ENCODE measurements at places on chromosomes 7 and 10.

DNA sequence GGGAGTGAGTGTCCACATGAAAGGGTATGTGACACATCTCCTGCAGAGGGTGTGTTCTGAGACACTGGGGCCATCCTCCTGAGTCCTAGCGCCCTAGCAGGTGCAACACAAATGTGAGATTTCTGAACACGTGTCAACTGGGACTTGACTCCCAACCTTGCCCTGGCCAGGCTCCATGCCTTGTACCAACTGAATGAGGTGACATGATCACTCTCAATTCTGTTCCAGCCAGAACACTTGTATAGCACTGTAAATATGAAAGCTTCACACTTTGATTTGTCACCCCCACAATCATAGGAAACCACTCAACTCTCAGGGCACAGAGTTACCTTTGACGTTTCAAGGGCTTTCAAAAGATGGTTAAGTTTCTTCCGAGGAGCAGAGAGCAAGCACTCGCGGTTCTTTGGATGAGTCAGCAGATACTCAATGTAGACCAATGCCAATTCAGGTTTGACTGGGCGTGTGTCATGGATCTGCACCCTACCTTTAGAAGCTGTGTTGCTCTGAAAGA lies 48.6 kb downstream of the NCAPG2 start:
- no peak for DNase-seq

DNA sequence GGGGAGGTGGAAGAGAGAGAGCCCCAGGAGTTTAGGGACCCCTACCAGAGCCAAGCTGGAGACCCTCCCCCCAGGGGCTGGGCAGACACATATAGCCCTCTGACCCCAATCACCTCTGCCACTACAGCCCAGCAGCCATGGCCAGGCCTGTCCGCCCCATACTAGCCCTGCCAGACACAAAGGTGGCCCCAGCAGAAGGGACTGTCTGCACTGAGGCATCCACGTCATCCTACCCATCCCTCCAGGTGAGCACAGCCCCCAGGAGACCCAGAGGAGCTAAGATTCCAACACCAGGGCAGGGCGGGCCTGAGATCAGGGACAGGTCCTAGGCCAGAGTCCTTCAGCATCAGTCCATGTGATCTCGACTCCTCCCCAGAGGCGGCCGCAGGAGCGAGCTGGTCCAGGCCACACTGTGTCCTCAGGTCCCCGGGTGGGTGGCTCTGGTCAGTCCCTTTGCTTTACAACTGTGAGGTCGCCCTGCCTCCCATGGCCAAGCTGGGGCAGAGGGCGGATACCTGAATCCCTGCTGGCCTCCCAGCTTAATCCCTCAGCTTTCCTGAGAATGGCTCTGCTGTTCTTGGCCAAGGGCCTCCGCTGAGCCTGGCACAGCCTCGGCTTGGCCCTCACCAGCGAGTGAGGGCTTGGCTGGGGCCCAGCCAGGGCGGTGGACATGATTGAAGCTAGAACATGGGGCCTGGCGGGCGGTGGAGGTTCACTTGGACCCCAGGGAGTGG lies 14.3 kb upstream of the ELN start:
- DNase-seq = no peak

GRCh38 chr7:33582533-33582932 lies 322.8 kb upstream of the BMPER start:
- no peak for DNase-seq

GRCh38 chr7:142556740-142557139 lies 192.5 kb upstream of the PRSS1 start:
- DNase-seq = no peak

DNA sequence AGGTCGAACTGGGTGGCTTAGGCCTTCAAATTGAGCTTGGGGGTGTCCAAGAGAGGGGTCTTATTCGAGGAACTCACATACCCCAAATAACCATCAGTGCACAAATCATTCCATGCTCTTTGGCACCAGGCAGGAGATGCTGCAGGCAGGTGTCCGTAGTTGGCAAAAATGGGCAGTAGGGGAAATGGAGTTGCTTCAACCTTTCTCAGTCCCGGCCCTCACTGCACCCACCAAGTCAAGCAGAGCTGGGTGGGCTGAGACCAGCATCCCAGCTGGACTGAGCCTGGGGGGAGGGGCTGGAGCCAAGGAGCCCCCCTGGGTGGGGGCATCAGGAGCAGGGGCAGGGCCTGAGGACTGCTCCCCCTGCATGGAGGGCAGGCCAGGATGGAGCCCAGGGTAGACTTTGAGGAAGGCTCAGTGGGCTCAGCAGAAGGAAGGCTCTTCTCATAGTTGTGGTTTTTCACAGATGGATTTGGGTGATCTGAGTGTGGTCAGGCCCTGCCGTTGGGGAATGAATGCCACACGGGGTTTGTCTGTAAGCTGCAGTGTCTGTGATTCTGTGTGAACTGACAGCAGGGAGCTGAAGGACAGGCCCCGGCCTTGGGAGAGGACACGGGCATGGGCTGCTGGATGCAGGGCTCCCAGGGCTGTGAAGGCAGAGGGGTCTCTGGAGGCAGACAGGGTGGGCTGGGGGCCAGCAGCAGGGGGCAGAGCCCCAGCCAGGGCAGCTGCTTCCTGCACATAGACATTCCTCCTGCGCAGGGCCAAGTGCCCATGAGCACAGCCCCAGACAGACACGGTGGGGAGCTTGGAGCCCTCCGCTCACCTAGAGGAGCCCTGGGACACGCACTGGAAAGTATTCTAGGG lies 144.5 kb downstream of the ADCY1 start:
- DNase-seq = no peak

- no peak for DNase-seq
Measured at GRCh38 chr10:110783509-110784107, 88.1 kb upstream of the PDCD4 start.

GRCh38 chr7:23021596-23021995 lies 7.7 kb upstream of the HYCC1 start:
- no peak for DNase-seq

- DNase-seq = no peak
Measured at GRCh38 chr7:39094731-39095130, 117.0 kb downstream of the POU6F2 start.

- DNase-seq = no peak
Measured at GRCh38 chr10:74770400-74770799, 56.0 kb upstream of the KAT6B start.

GRCh38 chr10:115092258-115092554 lies 959 bp upstream of the ATRNL1 start:
- no peak for DNase-seq

GRCh38 chr7:15783987-15784693 lies 97.7 kb upstream of the MEOX2 start:
- DNase-seq = peak; percentile 30

- DNase-seq = no peak
Measured at GRCh38 chr10:29784175-29784773, 149.5 kb upstream of the SVIL start.

DNA sequence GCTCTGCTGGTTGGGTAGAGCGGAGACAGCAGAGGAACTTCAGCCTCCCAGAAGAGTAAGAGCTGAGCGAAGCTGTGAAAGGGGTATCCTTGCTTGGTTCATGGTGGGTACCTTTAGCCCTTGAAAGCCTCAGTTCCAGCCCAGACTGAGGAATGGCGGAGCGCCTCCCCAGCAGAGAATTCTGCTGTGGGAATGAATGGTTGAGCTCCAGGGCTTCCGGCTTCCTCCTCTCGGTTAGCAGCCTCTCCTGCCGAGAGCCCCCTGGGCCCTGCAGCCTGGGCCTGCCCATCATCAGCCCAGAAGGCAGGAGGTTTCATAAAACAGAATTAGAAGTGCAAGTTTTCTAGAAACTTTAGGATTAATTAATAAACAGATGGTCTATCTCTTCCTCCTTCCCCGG lies 79.9 kb upstream of the ANLN start:
- no peak for DNase-seq

DNA sequence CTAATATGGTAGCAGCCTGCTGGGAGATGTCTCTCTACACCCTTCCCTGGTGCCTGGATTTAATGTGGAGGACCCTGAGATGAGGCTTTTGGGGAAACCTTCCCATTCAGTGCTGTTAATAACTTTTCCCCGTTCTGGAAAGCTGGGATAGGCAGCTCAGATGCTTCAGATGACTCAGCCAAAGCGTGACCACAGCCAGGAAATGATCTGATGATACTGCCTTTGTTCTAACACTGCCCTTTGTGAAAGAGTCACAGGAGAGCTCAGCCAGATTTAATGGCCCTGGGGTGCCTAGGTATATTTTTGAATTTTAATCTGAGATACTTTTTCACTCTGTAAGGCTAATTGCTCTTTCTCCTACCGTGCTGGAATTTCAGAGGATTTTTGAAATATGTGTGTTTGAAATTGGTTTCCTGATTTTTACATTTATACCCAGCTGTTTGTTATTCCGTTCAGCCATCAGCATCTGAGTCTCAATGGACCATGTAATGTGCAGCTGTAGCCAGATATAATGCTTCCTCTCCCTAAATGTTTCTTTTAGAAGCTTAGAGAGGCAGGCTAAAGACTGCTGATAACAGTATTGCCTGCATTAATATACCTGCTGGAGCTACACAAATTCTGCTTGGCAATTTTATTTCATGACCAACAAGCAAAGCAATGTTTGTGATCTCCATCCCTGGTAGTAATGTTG lies 17.8 kb downstream of the CELF2 start:
- no peak for DNase-seq

DNA sequence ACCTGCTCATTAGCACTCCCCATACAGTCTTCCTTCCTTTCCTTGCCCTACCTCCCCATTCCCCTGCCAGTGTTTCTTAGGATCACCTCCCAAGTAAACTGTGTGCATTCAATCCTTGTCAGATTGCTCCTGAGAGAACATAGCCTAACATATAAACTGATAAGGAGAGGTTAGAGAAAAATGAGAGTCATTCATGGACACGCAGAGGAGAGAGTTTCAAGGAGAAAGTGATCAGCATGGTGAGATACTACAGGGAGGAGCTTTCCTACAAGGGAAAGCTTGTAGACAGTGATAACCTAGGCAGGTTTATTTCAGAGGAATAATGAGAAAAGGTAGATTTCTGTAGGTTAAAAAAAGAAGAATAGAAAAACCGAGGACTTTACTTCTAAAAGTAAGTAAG lies 2.8 kb upstream of the ZC3HAV1L start:
- no peak for DNase-seq

GRCh38 chr7:149071641-149072437 lies 18.7 kb downstream of the ZNF786 start:
- no peak for DNase-seq

DNA sequence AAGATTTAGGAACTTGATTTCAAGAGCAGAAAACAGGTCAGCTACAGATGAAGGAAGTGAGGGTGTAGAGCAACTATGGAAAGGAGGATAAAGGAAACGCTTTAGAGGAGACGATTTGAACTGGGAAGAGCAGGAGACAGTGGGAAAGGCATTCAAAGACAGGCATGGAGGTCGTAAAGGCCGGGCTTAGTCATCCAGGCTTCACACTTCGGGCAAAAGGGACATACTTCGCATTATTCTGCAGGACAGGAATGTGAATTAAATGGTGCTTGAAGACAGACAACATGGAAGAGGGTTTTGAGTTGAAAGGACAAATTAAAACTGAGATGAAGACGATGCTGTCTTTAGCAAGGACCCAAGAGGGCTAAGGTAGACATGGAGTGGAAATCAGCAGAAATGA lies 8.1 kb downstream of the FAM171A1 start:
- DNase-seq = no peak

DNA sequence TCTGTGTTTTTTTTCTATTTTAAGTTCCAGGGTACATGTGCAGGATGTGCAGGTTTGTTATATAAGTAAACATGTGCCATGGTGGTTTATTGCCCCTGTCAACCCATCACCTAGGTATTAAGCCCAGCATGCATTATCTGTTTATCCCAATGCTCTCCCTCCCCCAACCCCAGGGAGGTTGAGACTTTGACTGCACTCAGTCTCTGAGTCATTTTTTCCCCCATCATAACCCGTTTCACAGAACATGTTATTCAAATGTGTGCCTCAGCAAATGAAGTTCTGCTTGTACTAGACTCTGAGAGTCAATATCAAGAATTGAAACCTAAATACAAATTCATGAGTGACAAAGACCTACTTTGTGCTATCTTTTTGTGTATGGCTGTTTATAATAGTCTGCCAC lies 70.0 kb upstream of the CYP26C1 start:
- DNase-seq = no peak

- DNase-seq = peak; percentile 81
Measured at GRCh38 chr7:1536743-1537534, 6.4 kb downstream of the MAFK start.

DNA sequence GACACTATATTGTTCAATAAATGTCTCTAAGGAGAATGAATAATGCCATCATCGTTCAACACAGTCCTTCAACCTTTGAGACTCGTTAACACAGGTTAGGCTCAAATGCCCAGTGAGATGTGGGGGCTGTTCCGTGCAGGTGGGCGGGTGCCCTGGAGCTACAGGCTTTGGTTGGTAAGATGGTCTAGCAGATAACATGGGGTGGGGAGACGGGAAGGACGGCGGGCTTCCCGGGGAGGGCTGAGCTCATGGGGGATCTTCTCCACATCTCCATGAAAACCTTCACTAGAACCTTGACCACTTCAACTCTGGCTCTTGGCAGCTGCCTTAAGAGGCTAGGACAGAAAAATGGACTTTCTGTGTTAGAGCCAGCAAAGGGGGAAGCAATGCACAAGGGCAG lies 134.1 kb upstream of the TCERG1L start:
- no peak for DNase-seq

GRCh38 chr10:89047397-89047796 lies 56.8 kb downstream of the FAS start:
- DNase-seq = no peak

GRCh38 chr10:63976538-63976937 lies 455.3 kb downstream of the REEP3 start:
- no peak for DNase-seq

DNA sequence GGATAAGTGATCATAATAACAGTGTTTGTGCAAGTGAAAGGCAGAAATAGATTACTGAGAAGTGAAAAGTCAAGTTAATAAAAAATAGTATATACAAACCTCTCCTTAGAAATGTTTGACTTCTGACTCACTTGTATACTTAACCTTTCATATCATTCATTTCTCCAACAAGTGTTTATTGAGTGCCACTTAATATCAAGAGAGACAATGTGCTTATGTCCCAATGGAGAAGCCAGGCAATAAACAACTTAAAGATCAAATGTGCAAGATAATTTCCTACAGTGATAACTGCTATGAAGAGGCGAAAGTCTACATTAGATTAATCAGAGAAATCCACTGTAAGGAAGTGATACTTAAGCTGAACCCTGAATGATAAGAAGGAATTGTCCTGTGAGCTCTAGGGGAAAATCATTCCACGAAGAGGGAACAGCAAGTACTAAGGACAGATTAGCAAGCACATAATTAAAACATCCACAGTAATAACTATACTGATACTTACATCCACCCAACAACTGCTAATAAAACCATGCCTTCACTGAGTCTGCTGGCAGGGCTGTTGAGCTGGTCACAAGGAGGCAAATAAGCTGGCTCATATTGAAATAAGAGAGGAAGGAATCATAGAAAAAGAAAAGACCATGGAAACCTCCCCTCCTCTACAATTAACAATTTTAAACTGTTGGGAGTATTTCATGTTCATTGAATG lies 203.5 kb downstream of the CTNNA3 start:
- no peak for DNase-seq

- DNase-seq = peak; percentile 38
Measured at GRCh38 chr10:5944389-5945189, 32.8 kb downstream of the IL15RA start.

Data from right kidney (tissue), 9 donors.